ENCODE measurements at places on chromosomes 5 and 9.

- no peak for DNase-seq
These were observed 80.7 kb upstream of the ADAMTS19 start for GRCh38 chr5:129379406-129379805.

GRCh38 chr5:113950186-113950585, 411.7 kb upstream of the KCNN2 start:
- no peak for DNase-seq

DNA sequence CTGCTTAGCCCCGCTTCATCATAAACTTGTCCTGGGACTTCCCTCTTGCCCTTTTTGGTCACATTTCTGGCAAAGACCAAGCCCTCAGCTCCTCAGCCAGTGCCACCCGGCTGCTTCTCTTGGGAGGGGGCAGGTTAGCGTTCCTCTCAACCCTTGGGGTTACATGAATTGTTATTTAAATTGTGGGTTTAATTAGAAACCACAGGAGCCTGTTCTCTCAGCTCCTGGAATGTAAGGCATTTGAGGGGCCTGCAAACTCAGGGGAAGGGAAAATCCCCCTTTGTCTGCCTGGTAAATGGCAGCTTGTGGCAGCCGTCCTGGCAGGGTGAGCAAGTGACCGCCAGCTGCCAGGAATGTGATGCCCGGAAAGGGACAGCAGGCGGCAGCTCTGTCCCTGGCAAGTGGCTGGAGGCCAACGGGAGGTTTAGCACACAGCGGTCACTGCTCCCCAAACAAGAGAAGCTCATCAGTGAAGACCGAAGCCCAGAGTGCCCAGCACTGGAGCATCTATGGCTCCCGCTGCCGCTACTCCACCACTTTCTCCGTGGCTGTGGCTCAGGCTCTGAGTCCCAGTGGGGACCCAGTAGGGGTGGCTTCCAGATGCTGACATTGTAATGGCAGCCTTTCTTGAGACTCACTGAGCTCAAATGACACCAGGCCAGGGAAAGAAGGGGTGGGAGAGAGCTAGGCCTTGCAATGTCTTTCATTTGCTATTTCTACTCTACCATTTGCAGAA, 51.7 kb downstream of the SHB start:
- no peak for DNase-seq

- DNase-seq, result no peak
These were observed 72.1 kb upstream of the SREK1 start for GRCh38 chr5:66072031-66072430.

- no peak for DNase-seq
These were observed 103.2 kb downstream of the MSX2 start for GRCh38 chr5:174827558-174827957.

DNA sequence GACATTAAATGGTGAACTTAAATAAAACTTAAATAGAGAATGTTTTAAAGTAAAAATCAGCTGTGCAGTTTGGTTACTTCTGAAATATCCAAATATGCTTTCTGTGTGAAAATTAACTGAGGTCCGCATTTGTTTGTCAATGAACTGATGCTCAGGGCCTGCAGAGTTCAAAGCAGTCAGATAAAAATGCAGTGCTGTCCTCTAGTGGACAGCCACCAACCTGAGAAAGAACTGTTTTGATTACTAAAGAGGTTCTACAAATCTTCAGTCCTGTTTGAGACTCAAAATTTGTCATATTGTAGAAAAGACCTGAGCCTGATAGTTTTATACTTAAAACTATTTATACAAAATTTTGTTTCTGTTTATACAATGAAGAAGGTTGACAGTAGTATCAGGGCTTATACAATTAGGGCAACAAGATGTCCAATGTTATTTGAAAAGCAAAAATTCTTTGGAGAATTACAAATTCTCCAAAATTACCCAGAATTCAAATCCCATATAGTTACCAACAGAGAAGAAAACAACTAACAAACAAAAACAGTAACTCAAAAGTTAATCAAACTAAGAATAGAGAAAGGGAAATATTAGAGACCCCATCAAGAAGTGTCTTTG, 232.3 kb upstream of the TBCA start:
- DNase-seq, result no peak

DNA sequence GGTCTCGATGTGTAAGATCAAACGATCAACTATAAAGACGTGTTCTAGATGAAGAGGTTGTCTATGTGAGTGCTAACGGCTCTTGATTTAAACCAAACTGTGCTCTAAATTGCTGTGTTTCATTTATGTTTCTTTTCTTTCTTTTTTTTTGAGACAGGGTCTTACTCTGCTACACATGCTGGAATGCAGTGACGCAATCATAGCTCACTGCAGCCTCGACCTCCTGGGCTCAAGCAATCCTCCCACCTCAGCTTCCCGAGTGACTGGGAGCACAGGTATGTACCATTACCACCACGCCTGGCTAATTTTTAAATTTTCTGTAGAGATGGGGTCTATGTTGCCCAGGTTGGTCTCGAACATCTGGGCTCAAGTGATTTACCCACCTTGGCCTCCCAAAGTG, 24.0 kb upstream of the RNF130 start:
- no peak for DNase-seq

DNA sequence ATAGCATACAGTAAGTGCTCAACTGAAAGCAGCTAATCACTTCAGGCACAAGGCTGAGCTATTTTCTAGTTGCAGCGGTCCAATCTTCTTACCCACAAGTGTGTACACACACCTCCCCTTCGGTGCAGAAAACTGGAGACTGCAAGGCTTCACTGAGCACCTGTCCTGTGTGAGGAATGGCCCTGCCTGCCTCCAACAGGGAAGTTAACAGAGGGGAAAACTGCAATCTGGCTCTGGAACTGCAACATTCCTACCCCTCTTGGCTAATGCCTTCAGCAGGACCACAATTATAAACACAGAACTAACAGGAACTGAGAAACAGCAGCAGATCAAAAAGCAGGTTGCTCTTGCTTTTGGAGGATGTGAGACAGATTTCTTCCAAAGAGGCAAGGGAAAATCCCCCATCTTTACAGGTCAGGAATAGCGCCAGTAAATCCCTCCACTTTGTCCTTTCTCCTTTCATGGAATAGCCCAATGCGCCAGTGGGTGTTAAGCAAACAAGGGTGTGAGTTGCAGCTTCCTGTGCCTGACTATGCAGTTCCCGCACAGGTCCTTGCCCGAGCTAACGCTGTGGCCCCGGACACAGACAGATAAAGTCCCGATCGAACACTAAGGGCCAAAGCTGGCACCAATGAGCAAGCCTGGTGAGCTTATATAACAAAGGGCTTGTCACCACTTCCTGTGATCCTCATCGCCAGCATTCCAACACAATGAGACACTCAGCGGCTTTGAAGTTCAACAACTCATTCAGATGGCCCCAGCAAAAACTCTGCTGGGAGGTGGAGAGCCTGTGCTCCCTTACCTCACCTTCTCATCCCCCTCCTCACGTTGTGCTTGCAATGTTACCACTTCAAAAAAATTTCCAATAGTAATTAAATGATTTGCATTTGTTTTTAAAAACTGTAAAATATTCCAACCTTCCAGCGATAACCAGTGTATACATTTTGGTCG, 21.5 kb downstream of the SHB start:
- DNase-seq, result no peak

GRCh38 chr5:172640139-172640538, 924 bp upstream of the NEURL1B start:
- DNase-seq, result no peak

- no peak for DNase-seq
These were observed 19.9 kb downstream of the RXRA start for GRCh38 chr9:134346151-134346550.

DNA sequence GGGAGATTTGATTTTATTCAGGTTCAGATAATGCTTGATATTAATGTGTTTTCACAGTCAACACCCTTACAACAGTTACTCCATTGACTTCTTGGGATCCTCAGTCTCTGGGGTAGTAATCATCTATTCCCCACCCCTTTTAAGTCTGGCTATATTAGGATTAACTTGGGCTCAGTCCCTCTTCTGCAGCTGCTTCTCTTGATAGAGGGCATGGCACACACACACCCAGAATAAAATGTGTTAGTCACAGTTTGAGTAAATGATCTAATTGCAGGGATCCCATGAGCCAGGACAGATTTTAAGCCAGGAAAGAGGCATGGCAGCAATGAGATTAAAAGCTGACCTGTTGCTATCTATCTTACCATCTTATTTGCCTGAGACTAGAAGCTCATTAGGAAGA, 53.7 kb upstream of the VLDLR start:
- DNase-seq, result no peak

GRCh38 chr9:133787754-133788025, 49.5 kb upstream of the SARDH start:
- DNase-seq, result no peak

DNA sequence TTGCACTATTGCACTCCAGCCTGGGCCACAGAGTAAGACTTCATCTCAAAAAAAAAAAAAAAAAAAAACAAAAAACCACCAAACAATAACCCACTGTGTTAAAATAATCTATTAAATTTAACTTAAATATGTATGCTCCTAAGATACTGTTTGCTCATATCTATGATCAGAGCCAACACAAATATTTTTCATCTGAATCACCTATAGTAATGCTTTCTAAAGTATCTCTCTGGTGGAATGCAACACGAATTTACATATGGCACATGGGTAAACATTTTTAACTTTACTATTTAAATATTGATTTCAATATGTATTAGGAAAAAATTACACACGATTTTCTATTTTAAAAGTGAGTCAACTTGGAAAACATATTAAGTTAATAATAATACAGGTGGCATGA, 196.4 kb downstream of the RFX3 start:
- DNase-seq, result no peak

GRCh38 chr9:76873056-76873792, 32.7 kb downstream of the PRUNE2 start:
- no peak for DNase-seq

- no peak for DNase-seq
These were observed 45.4 kb downstream of the ZNF618 start for GRCh38 chr9:113921396-113921925.

DNA sequence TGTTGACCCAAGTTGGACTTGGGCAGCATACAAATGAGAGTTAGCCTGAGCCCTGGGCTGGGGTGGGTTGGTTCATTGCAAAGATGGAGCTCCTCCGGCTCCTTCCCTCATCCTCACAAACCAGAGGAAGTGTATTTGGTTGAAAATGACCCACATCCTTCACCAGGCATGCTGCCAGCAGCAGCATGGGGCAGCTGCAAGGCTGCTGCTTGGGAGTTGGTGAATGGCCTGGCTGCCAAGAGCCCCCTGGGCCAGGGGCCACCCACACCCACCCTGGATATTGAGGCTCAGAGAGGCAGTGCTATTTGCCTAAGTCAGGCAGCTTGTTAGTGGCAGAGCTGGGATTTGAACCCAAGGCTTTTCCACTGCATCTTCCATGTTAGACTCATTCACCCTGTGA, 29.5 kb downstream of the PPARGC1B start:
- no peak for DNase-seq

GRCh38 chr5:107169867-107170266, 500.9 kb downstream of the EFNA5 start:
- no peak for DNase-seq

DNA sequence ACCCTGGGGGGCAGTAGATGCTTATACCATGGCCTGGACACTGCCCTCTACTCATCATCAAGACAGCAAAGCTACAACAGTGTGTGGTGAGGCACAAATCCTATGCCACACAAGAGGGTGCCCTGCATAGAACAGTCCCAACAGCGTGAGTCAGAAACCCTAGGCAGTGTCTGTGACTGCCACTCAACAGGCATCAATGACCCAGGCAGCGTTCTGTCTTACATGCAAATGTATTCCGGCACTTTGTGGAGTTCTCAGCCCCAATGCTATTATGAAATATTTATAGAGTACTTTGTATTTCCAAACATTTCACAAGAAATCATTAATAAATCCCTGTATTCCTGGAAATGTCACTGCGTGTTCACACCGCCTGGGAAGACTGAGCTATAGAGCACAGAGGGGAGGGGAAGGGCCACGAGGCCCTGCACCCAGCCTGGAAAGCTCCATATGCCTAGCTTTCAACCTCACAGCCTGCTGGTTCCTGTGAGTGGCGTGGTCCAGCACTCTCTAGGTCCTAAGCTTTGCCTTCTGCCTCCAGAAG, 77.7 kb downstream of the NIPSNAP3B start:
- no peak for DNase-seq

DNA sequence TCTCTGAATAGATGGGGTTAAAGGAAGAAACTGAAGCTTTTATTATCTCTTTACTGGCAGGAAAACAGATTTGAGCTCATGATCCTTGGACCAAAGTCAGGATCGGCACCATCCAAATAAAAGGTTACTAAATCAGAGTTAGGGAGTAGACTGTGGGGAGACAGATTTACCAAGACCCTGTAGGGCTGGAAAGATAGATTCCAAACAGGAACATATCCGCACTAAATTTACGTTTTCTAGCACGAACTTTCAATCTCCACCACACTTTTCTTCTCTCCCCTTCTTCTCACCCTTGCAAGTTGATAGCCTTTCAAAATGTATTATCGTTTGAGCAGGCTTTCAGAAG, 120.0 kb upstream of the HMHB1 start:
- no peak for DNase-seq

DNA sequence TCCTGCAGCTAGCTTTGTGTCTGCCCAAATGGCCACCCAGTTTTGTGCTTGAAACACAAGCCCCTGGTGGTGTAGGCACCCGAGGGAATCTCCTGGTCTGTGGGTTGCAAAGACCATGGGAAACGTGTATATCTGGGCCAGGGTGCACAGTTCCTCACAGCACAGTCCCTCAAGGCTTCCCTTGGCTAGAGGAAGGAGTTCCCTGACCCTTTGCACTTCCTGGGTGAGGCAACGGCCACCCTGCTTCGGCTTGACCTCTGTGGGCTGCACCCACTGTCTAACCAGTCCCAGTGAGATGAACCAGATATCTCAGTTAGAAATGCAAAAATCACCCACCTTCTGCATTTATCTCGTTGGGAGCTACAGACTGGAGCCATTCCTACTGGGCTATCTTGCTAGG, 865.0 kb upstream of the ACO1 start:
- DNase-seq, result no peak

DNA sequence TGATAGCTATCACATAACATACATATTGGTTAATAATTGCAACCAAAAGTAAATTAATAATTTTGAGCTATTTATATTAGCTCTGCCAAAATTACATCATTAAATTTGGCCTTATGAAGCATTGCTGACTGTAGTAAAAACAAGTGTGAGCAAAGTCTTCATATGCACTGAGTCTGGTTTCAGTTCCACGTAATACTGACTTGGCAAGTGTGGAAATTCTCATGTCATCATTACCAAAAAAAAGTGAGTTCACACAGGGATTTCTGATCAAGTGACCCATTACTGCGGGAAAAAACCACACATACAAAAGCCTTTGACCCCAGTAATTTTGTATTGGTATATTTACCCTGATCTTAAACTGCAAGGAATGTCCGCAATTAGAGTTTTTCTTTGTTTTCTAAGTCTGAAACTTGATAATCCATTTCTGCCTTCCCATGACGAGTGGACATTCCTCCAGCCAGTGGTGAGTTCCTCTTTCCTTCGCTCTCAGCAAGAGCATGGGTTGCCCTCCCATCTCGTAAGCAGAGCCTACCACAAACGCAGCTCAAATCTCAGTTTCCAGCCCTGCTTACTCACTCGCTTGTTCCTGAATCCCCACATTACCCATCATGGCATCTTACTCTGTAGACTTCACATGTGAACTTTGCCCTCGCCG, 220.2 kb upstream of the DMRT1 start:
- no peak for DNase-seq
